ENCODE measurements at places on chromosomes 1 and 21.

- no peak for DNase-seq
Observed at GRCh38 chr1:64769971-64770370, 25.1 kb downstream of the RAVER2 start.

- DNase-seq, result peak; percentile 33
Observed at GRCh38 chr1:24191860-24192259, 4.8 kb upstream of the IFNLR1 start.

GRCh38 chr1:183609759-183610452 is 19.6 kb upstream of the NCF2 start:
- DNase-seq, result peak; percentile 55

DNA sequence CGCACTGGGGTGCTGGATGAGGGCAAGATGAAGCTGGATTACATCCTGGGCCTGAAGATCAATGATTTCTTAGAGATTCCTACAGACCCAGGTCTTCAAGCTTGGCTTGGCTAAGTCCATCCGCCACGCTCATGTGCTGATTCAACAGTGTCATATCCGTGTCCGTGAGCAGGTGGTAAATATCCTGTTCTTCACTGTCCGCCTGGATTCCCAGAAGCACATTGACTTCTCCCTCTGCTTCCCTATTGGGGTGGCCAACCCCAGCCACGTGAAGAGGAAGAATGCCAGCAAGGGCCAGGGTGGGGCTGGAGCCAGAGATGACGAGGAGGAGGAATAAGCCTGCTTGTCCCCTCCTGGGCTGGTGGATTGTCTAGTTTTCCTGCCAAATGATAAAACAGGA is 2.2 kb upstream of the CBR3 start:
- no peak for DNase-seq

DNA sequence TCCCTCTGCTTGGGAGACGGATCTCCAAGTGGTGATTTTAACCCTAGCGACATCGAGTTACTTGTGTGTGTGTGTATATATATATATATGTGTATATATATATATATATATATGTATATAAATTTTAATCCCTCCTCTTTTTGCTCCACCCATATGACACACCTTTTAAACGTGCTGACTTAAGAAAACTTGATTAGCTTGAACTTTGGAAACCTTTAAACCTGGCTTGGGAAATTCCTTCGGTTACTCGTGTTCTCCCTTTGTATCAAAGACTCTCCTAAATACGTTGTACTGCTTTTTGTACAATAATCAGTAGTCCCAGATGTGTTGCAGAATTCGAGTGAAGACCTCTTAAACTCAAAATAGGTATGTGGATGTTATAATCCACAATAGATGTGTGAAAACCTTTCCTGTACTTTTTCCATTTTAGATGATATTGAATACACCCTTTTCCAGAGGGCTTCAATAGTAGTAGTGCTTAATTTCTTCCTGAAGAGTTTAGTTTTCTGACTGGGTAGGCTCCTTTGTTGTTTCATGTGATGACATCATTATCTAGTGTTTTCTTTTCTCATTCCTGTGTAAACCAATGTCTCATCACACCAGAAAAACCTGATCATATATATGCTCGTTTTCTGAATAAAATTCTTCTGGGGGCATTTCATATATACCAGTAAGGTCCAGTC is 1.4 kb downstream of the RNF11 start:
- DNase-seq, result peak; percentile 41

GRCh38 chr1:18322368-18323032 is 158.2 kb upstream of the KLHDC7A start:
- DNase-seq, result no peak

Data from AG10803 (cell line).